ENCODE measurements at places on chromosomes 3 and 15.

DNA sequence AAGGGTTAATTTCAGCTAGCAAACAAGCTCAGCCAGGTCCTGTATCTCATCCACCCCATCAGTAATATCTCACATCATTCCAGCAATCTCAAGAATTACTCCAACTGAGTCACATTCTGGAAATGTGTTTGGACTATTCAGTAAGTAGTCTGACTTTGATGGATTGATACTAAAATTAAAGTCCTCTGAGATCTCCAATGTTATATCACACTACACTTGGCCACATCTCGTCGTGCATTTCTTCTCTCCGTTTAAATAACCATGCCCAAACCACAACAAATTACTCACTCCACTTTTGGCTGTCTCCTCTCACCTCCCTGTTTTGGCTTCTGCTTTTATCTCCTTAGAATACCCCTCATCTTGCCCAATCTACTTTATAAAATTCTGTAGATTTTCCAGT, 292.2 kb downstream of the PYDC2 start:
- no peak for DNase-seq

- DNase-seq = no peak
These were observed 5.7 kb downstream of the LPCAT4 start for GRCh38 chr15:34361278-34361677.

- no peak for DNase-seq
These were observed 200.8 kb upstream of the GOLGA6L4 start for GRCh38 chr15:84034578-84035398.

GRCh38 chr15:98942431-98942830, 65.2 kb downstream of the PGPEP1L start:
- DNase-seq = no peak

- no peak for DNase-seq
These were observed 25.6 kb downstream of the IDH2 start for GRCh38 chr15:90076716-90077115.

GRCh38 chr3:164007765-164008164, 1070.5 kb downstream of the SI start:
- DNase-seq = no peak

- no peak for DNase-seq
These were observed 788.7 kb upstream of the DPPA4 start for GRCh38 chr3:110126065-110126464.

DNA sequence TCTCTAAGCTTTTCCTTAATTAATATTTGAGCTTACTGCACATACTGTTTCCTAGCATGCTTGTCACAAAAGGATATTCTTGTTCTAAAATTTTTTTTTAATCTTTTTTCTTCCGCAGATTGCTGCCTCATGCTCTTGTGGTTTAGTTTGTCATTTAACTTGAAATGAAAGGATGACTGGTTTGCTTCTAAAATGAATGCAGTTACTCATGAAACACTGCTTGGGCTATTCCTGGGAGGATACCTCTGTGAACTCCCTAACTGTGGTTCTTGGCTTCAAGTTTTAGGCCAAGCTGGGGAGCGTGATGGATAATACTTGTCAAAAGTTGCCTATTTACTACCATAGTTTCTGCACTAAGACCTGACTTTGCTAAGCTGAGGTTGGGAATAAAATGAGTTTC, 64.0 kb downstream of the USP13 start:
- DNase-seq = no peak

DNA sequence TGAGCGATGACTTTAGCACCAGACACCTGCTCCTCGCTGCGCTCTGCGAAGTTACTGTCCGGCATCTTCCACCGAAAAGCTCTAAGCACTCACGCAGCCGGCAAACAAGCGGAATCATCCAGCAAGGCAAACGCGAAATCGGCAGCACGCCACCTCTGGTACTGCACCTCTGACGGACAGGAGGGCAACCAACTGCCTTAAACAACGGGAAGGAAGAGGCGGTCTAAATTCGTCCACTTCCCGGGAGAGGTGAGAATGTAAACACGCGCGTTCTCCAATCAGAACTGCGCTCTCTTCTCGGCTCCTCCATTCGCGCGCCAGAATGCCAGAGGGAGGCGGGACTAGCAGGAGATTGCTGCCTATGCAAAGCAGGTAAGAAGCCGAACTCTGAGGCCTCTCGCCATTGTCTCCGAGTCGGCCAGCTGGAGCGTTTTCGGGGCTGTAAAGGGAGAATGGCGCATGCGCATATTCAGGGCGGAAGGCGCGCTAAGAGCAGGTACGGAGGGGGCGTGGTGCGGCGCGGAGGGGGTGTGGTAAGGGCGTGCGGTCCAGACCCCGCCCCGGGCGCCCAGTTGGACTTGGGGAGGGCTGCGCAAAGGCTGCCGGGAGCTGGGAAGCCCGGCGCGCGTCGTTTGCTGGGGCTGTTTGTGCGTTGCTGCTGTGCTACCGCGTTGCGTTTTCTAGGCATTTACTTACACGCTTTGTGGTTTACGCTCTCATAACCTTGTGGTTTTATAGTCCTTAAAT, at the start of the genes BTD and HACL1:
Gene BTD, plus strand, starts transcription at position 347 of the 747 bp plus-strand sequence. CDS start 33,695 bp downstream, outside the sequence.
Gene HACL1, minus strand, starts transcription at position 171 of the 747 bp plus-strand sequence. Its CDS starts 106 bp downstream, at position 65.
- peak; percentile 96 for DNase-seq

- DNase-seq = no peak
These were observed 47.3 kb upstream of the IL12A start for GRCh38 chr3:159941038-159942000.

Data from stimulated activated CD4-positive, alpha-beta T cell treated with anti-CD3 and anti-CD28 coated beads, Interleukin-15, amount 100 ng/mL, for 1 hour (primary cell).